ENCODE measurements at places on chromosomes 3 and 15.

DNA sequence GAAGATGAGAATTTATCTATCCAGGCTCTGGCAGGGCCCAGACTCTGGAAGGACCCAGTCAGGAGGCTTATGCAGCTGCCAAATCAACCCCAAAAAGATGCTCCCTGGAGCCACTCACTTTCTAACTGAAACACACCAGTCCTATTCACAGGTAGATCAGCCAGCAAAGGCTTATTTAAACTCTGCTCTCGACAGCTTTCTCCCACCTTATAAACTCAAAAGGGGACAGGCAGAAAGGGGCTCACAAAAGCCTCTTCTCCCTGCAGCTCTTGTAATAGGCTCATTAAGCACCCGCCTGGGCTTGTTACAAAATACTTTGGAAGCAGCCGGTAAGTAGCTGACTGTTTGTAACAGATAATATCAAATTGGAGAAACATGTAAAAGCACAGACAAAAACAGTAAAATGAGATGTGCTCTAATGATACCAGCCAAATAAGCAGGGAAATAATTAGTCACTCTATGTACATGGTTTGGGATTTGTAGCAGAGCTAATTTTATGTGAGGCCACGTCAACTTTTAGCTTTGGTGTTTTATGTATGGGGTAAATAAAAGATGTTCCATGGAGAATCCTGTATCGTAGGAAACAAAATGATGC, 213.8 kb downstream of the NR2F2 start:
- no peak for DNase-seq

- DNase-seq, result no peak
Observed at GRCh38 chr15:87155771-87156170, 1076.1 kb downstream of the AGBL1 start.

DNA sequence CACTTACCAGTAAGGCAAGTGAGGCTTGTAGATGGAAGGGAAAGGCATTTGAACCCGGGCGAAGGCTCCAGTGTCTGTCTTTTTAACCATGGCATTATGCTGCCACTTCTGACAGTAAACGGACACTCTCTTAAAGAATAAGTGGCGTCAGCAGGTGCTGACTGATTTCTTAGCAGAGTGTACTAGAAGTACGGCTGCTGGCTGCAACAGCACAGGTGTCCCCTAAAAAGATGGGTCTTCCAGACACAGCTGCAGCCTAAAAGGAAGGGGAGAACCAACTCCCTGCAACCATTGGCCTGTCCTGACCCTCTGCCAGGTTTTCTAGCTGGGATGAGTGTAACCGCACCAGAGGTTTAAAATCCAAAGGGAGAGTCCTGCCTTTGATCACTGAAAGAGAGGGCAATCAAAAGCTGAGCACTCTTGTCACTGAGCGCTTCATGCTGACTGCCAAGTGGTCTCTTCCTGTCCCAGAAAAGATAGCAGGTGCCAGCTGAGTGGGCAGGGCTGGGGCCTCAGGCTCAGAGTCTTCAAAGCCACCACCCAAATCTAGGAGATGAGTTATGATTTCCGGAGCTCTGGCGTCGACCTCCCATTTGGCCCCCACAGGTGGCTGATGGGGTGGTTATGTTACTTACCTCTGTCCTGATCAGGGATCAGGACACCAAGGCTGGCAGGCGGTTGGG, 255.8 kb downstream of the SLCO3A1 start:
- DNase-seq, result no peak

GRCh38 chr3:153146191-153147053, 15.6 kb upstream of the RAP2B start:
- no peak for DNase-seq

DNA sequence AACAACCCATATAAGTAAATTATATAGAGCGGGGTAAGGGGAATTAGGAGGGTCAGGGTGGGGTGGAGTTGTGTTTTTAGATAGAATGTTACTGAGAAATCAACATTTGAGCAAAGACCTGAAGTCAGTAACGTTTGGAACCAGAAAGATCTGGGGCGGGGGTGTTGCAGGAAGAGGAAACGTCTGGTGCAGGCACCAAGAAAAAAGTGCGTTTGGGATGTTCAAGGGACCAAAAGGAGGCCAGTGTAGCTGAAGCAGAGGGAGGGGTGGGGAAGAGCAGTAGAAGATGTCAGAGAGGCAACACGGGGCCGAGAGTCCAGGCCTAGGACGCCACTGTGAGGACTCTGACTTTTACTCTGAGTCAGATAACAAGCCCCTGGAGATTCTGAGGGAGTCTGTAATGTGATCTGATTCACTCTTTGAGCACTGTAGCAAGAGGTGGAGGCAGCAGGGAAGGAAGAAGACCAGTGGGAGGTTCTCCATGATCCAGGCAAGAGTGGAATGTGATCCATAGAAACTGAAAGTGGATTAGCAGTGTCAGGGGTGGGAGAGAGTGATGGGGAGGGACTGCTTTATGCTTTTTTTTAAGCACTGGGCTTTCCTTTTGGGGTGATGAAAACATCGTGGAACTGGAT, 179.3 kb upstream of the CHRM5 start:
- no peak for DNase-seq

GRCh38 chr3:195115600-195116406, 155.2 kb downstream of the XXYLT1 start:
- DNase-seq, result no peak

DNA sequence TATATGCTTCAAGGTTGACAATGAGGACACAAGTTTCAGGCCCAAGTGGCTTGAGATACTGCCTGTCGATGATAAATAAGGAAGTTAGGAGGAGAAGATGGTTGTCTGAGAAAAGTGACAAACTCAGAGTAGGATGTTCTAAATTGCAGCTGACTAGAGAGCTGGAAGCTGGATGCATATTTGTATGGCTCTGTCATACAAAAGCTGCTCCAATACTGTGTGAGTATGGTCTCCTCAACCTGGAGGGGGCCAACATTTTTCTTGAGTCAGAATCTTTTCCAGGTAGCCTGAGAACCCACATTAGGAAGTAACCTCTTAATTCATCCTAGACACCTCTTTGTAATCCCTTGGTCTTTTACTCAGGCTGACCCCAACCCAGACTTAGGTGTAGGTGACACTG, 28.4 kb upstream of the TPRG1 start:
- DNase-seq, result no peak

GRCh38 chr3:151578495-151578894, 117.6 kb upstream of the IGSF10 start:
- no peak for DNase-seq

DNA sequence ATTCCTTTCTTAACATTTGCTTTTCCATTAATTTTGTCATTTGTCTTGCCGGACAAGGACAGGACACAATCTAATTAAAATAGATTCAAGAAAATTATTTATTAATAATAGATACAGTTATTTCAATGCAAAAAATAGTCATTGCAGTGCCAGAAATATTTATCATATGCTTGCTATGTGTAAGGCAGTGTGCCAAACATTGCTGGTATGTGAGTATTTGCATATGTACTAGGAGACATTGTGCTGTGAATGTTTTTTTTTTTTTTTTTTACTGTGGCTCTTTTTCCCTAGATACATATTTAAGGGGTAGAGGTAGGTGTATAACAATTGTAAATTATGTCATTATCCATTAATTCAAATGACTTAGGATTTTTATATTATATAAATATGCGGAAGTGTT, 23.3 kb downstream of the SPRED1 start:
- no peak for DNase-seq

GRCh38 chr3:35929158-35929557, 289.8 kb downstream of the ARPP21 start:
- DNase-seq, result no peak

- no peak for DNase-seq
Observed at GRCh38 chr15:46938169-46938568, 779.1 kb upstream of the SEMA6D start.

All from AG04450 (cell line).